ENCODE measurements at places on chromosomes 3 and 15.

DNA sequence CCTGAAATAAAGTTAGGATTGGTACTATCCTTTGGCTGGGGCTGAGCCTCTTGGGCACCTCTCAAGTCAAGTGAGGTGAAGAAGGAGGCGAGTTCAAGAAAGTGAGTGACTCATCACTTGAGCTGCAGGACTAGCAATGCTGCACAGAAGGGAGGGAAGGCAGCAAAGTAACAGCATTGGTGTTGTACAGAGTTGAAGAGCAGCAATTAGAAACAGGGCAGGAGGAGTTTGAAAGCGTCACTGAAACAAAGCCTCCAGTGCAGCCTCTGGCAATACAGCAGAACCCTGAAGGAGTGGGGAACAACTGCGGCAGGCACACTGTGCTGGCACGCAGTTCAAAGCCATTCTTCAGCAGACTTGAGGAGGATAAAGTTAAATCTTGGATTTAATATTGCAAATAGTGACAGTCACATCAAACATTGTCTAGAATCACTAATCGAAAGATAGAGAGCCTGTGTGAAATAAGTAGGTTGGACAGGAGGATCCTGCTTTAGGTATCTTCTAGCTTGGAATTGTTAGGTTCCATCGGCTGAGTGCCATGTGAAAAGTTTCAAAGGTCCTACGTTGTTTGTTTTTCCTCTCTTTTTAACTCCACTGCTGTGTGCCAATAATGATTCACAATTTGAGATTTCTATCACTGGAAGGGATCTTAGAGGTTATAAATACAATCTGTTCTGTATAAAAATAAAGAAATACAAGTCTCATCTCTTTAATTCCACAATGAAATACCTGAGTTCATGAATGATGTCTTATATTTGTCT is 479.8 kb downstream of the NAALADL2 start:
- DNase-seq = no peak

DNA sequence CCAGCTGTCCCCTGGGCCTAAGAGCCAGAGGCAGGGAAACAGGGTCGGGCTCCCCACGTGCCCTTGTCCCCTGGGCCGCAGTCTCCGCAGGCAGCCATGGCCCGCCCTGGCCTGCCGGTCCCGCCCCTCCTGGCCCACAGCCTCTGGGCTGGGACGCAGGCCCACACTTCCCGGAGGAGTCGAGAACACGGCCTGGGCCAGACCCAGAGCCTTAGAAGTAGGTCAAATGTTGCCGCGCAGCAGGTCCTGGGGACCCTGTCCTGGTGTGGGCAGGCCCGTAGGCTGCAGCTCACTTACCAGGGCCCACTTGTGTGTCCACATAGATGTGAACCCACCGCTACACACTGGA is 4.3 kb upstream of the MYL3 start:
- no peak for DNase-seq

- no peak for DNase-seq
Measured at GRCh38 chr3:43400781-43401730, 114.7 kb downstream of the SNRK start.

DNA sequence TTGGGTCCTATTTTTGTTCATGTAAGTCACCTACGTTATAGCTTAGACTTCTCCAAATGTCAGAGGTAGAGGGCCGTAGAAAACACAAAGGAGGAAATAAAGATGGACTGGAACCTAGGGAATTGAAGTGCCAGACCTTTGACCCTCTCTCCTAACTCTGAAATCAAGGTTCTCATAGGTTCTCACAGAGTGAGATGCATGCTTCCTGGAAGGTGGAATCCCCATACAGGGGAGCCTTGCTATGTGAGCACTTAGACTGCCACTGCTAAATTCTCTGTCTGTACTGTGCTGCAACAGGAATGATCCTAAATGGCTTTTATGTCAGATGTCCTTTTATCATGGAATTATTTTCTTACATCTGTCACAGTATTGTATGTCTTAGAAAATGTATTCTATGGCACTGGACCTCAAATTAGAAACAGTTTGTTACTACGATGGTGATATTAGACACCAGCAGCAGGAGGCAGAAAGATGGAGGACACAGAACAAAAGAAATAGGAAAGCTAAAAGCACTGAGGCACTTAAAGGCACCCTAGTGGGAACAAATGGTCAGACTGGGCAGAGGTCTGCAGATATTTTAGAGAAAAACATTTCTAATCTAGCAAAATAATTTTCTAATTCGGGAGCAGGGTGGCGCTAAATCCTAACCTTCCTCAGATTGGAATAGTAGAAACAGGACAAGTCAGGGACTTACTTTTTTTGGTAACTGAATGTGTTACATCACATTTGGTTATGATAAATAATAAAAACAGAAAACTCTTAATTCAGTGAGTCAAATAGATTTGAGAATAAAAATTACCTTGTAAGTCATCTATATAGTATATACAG is 60.2 kb upstream of the CDAN1 start:
- DNase-seq = no peak

DNA sequence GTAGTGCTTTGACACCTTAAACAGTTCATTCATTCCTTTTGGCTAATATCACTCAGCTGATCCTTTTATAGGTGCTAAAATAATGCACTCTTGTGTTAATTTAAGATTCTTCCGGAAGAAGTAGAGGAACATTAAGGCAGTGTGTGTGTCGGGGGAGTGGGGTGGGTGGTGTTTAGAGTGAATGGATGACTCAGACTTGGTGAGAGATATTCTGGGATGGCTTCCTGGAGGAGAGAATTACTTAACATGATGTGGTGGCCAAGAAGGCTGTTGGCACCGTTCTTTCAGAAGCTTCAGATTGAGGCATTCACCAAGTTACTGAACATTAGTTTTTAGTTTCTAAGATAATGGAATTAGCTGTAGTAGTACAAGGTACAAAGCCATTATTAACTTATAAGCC is 125.6 kb upstream of the ROPN1 start:
- DNase-seq = no peak

DNA sequence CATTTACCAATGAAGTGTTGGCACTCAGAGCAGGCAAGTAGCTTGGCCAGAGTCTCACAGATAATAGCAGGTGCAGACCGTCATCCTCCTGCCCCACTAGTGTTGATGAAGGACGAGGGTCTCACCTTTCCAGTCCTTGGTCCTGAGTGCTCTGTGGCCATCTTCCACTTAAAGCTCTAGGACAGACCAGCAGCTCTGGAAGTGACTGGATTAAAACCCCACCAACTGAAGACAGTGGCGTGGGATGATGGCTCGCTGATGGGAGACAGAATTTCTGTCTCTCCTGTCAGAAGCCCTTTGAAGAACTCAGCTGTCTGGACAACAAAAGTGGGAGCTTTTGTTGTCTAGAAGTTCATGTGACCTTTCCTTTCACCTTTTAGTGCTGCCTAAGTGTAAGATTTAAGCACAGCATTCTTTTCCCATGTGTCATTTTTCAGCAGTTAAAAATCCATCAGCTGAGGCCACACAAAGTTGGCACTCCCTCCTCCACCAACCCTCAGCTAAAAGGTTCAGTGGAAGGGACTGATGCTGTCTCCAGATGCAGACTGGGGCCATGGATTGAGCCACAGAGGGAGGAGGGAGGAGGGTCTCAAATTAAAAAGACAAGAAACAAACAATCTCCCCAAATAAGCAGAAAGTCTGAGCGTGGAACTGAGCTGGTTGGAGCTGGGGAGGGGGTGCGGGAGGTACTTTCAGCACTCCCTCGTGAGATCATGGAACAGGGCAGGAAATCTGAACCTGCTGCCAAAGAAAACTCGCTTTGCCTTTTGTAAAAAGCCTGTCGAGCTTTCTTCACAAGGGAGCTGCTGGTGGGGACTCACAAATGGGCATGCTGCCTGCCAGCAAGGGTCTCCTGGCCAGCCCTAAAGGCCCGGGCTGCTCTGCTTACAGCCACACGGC is 148.5 kb upstream of the CTDSPL start:
- DNase-seq = no peak
